ENCODE measurements at places on chromosomes 6 and 20.
A peak's percentile ranks its signal among the peaks of the same experiment; 100 is the strongest.

- no peak for DNase-seq
Measured at GRCh38 chr20:9306521-9306920, 207.9 kb upstream of the LAMP5 start.

DNA sequence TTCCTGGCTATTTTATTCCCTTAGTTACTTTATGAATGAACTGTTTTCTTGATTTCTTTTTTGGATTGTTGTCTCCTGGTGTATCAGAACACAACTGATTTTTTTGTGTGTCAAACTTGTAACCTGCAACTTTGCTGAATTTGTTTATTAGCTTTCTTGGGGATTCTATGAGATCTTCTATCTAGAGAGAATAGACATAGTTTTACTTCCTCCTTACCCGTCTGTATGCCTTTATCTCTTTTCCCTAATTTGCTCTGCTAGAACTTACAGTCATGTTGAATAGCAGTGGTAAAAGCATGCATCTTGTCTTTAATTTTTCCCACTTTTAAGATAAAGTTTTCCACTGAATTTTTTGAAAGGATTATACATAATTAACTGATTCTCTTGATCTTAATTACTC lies 13.2 kb downstream of the RNF146 start:
- DNase-seq: no peak

DNA sequence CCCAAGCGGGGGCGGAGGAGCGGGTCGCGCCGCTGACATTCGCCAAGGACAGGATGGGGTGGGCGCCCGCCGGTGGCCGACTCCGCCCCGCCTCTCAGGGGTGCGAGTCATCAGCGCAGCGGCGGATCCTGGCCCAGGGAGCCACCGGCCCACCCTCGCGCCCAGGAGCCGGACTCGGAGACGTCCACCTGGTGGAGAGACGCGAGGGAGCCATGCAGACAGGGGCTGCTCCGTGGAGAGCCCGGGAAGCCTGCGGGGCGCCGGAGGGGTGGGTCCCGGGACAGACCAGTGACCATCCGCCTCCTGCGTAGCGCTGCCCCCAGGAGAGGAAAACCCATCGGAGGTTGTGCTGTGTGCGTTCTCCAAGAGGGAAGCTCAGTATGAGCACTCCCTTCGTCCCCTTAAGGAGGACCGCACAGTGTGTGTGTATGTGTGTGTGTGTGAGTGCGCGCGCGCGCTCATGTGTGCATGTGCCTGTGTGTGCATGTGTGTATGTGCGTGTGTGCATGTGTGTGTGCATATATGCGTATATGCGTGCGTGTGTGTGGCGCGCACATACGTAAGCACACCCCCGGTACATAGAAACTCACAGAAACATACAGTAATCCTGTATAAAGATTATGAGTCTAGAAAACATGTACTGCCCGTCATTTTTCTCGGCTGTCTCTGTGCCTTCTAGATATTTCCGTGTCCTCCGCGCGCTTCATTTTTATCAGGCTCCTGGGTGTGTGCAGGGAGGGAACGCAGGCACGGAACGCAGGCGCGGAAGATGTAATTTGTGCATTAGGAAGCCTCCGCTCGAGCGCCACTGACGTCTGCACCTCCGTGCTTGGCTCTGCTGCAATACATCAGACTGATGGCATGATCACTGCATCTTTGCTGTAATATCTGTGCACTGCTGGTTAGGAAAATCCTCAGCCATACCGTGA lies 158.9 kb downstream of the TBXT start:
- DNase-seq: no peak

GRCh38 chr6:158897236-158897635 lies 78.1 kb upstream of the EZR start:
- DNase-seq: no peak

GRCh38 chr6:166325383-166326042 lies 16.8 kb downstream of the SFT2D1 start:
- no peak for DNase-seq

- no peak for DNase-seq
Measured at GRCh38 chr6:162906479-162906878, 178.7 kb downstream of the PACRG start.

DNA sequence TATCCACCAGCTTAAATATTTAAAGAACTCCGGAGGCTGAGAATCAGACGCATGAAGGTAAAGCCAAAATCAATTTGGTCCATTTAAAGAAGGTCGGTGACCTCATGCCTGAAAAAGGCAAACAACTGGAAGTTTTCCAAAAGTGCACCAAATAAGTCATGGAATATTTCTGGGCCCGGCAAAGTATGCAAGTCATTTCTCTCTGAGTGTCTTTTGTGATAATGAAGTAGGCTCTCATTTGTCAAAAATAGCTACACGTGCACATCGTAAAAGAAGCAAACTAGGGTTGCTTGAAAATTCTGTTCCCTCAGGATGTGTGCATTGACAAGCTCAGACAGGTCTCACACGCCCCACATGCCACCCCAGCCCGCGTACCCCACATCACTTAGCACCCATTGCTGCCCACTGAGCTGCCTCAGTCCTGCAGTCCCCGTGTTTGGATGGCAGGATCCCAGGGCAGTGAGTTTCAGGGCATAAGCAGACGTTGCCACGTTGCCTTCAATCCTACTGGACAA lies 20.5 kb upstream of the PYGB start:
- DNase-seq: peak; percentile 60

DNA sequence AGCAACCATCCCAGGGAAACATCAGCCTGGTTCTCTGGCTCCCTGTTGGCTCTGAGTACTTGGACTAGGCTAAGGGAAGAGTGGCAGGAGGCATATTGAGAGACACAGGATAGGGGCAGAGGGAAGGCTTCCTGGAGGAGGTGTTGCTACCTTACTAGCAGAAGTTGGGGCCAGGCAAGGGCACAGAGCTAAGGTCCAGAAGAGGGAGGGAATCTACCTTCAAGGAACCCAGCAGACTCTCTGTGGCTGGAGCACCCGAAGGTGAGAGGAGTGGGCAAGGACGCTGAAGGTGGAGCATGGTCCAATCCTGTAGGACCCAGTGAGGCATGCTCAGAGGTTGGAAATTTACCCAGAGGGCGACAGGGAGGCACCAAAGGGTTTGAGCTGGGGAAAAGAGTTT lies 191.9 kb downstream of the TFAP2C start:
- DNase-seq: no peak

- DNase-seq: no peak
Measured at GRCh38 chr6:26118999-26119398, 31.8 kb downstream of the HFE start.

GRCh38 chr20:25030649-25031207 lies 27.2 kb downstream of the ACSS1 start:
- no peak for DNase-seq

DNA sequence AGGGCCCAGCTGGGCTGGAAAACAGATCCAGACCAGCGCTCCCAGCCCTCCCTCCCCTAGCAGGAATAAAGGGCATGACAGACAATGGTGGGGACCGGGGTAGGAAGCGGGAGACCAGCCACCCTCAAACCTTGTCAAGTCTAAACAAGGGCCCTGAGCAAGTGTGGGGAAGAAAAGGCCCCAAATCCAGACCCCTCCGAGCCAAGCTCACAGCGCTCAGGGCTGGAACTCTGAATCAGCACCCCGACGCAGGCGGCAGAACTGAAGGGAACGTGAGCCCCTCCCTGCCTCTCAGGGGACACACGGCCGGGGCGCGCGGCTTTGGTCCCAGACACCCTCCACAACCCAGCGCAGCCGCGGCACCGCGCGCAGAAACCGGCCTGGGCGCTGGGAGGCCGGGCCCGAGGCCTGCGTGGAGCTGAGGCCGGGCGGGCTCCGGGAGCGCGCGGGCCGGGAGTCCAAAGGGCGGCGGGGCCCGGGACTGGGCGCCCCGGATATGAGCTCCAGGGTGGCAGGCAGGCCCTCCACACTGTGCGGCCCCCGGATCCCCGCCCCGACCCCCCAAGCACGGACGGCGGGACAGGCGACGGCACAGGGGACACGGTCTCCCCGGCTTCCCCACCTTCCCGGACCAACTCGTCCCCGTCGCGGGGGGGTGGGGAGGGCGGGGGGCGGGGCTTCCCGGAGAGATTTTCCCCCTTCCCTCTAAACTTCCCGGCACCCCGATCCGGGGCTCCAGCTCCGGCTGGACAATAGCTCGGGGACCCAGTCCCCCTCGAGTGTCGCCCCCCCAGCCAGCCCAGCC lies 641 bp downstream of the TEAD3 start:
- no peak for DNase-seq

GRCh38 chr6:81381382-81381916 lies 371.0 kb downstream of the TENT5A start:
- DNase-seq: no peak

DNA sequence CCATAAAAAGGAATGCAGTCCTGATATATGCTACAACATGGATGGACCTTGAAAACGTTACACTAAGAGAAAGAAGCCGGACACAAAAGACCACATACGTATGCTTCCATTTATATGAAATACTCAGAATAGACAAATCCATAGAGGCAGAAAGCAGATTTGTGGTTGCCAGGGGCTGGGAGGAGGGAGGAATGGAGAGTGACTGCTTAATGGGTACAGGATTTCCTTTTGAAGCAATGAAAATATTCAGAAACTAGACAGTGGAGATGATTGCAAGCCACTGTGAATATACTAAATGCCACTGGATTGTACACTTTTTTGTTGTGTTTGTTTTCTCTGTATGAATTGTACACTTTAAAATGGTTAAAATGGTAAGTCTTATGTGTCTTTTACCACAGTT lies 29.4 kb upstream of the CDKN1A start:
- no peak for DNase-seq

DNA sequence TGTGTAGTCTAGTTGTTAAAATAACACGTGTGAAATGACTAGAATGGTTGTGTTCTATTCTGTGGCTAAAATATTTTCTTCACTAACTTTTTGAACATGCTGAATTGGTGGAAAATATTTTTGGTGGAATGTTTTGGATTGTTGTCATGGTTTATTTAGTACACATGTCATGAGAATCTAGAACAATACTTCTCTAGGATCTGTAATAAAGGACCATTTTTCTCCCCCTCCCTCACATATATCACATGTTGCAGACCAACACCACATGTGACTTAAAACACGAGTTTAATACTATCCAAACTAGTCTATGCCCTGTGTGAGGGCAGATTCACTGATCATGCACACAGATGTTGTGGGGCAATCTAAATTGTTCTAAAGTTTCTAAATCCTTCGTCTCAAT lies 29.2 kb downstream of the FIG4 start:
- DNase-seq: peak; percentile 42

GRCh38 chr6:3162565-3163247 lies 5.4 kb upstream of the TUBB2A start:
- peak; percentile 43 for DNase-seq

DNA sequence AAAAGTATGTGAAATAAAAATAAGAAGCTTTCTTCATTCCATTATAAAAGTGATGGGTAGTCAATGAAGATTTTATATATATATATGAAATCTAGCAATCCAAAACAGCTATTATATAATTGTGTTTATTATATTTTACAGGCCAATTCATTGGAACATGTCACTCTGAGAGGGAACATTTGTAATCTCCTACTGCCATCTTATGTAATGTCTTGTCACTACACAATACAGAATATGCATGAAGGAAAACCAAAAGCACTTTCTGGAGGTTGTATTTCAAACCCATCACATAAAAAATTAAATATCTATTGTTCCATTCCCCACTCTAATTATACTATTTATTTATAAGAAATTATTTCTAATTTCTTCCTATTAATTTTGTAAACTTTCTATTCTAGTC lies 31.5 kb upstream of the IRAK1BP1 start:
- no peak for DNase-seq

DNA sequence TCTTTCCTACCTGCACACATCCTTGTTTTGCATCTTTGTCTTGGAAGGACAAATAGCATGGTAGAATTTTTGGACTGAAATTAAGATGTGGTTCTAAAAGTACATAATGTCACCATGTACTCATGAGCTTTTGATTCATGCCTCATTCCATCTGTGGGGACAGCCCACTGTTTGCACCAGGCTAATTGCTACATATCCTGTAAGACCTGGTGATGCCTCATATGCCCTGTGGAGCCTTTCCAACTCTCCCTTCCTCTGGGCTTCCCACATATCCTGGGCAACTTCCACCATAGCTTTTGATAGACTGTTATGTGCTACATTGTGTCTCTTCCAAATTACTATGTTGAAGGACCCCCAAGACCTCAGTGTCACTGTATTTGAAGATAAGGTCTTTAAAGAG lies 213.6 kb upstream of the PREP start:
- no peak for DNase-seq

GRCh38 chr6:118788702-118789101 lies 105.2 kb upstream of the ASF1A start:
- DNase-seq: no peak

GRCh38 chr20:12927489-12927888 lies 81.3 kb upstream of the SPTLC3 start:
- DNase-seq: no peak

DNA sequence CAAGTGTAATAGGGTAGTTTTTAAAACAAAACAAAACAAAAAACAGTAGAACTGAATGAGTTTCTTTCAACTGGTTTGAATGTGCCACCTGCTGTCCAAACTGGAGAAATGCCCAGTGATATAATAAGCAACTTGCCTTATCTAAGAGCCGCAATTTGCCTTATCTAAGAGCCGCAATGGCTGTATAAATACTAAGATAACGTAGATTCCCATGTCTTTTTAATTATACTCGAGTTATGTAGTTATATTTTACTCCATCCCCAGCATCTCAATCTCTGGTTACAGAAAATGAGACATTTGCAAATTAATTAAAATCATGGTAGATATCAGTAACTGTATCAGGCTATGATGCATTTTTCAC lies 67.2 kb downstream of the RPP40 start:
- DNase-seq: no peak

DNA sequence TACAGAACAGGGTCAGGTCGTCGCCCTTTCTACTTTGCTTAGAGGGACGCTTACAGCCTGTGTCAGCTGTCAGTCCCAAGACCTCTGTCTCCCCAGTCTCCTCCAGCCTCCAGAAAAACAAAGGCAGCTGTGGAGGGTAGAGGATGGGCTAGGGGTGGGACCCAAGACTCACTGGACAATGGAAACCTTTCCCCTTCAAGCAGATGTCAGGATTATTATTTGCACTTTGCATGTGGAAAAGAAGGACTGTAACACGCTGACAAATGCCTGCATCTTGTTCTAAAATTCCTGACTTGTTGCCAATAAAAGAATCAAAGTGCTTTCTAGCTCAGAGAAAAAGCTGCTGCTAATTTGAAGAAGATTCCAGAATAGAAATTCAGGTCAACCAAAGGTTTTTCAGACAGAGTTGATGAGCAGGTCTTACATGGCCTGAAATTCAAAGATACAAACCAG lies 58.7 kb downstream of the SNX5 start:
- DNase-seq: no peak

GRCh38 chr20:43820731-43821330 lies 93.8 kb upstream of the TOX2 start:
- DNase-seq: no peak

All from GM04503 (cell line).